ENCODE measurements at places on chromosomes 5 and 9. TPM values are rescaled to one million over a fixed set of nuclear protein-coding genes. Genes with fewer than 3 reads are reported as not detected.

PWWP2A gene
- 25.9 TPM for polyA plus RNA-seq

CHSY3 gene
- not detected for polyA plus RNA-seq

FAM221B gene
- not detected for polyA plus RNA-seq

ADCY2 gene
- polyA plus RNA-seq = not detected

RASGRF2 gene
- 9.8 TPM for polyA plus RNA-seq

CER1 gene
- polyA plus RNA-seq = not detected

ISL1 gene
- polyA plus RNA-seq = not detected

GRCh38 chr5:132489871-132490483, 596 bp downstream of the IRF1 start:
- DNase-seq = no peak
- H3K27ac ChIP-seq = peak overlapping the region; percentile 99

DNA sequence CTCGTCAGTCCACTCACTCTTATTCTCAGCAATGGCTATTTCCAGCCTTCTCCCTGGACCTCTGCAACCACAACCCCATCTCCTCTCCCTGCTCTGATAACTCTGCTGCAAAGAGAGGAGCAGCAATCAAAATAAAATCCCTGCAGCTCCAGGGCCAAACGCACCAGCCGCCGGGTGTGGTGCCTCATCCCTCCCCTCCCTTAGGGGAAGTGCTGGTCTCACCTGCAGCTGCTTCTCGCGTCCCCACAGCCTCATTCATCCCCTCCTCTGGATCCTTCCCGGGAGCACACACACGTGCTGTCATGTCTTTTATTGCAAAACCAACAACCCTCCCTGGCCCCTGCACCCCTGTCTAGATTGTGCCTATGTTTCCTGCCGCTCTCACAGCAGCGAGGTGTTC, 77.8 kb downstream of the TENT4A start:
- H3K27ac ChIP-seq = no peak overlapping the region
- no peak overlapping the region for H3K4me3 ChIP-seq
- no peaks in the 10 kb centered on the region for H3K4me1 ChIP-seq
- no peaks in the 10 kb centered on the region for H3K27me3 ChIP-seq
- no peaks in the 10 kb centered on the region for H3K36me3 ChIP-seq

DNA sequence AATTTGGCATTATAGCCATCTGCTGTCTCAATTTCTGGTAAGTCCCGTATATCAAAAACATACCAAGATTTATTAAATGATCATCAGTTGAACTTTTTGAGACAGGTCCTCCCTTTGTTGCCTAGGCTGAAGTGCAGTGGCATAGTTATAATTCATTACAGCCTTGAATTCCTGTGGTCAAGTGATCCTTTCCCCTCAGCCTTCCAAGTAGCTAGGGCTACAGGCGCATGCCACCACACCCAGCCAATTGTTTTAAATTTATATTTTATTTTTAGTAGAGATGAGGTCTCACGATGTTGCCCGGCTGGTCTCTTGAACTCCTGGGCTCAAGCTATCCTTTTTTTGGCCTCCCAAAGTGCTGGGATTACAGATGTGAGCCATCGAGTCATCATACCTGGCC, 418.9 kb downstream of the ARHGEF28 start:
- H3K27ac ChIP-seq = no peak overlapping the region
- no peak overlapping the region for H3K4me3 ChIP-seq
- no peaks in the 10 kb centered on the region for H3K4me1 ChIP-seq
- no peaks in the 10 kb centered on the region for H3K27me3 ChIP-seq
- H3K36me3 ChIP-seq = no peaks in the 10 kb centered on the region

DNA sequence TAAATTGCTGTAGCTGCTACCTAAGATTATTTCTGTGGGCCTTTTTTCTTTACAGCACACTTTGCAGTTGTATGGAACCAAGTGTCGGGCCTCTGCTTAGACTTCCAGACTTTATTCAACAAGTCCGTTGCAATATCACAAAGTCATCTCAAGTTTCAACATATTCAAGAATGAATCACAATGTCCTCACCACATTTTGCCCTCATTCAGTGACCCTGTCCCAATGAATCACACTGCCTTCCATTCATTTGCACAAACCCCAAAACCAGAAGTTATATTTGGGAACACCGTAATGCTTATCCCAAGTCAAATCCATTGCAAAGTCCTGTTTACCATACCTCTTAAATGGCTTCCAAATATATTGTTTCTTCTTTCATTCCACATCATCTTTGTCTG, 439.6 kb downstream of the CSNK1G3 start:
- H3K4me1 ChIP-seq = no peaks in the 10 kb centered on the region
- no peak overlapping the region for H3K4me3 ChIP-seq
- no peaks in the 10 kb centered on the region for H3K36me3 ChIP-seq
- no peak for DNase-seq

DNA sequence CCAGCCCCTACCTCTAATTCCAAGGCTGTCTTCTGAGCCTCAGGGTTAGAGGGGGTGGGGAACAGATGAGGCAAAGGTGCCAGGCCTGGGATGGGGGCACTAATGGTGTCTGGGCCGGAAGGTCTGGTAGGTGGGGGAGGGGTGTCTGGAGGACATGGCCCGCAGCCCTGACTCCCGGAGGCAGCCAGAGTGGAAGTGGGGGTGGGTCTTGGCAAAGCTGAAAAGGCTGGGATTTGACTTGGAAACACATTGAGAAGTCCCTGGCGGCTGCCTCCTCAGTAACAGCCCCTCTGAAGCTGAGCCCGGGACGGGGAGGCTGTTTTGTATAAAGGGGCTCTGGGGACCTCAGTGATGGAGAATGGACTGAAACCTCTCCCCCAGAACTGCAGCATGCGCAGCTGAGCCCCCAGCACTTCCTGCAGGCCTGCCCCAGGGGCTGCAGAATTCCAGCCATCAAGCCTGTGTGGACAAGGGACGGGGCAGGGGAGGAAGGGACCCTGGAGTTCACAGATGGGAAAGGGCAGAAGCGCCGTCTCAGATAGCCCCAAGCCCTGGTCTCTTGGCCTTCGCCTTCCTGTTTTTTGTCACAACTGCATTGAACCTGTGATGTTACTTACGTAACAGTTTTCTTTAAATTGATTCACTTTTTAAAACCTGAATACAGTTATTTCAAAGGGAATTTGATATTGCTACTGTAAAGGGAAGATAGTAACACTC, 49.3 kb upstream of the SYNPO start:
- no peaks in the 10 kb centered on the region for H3K4me1 ChIP-seq
- DNase-seq = no peak
- no peaks in the 10 kb centered on the region for H3K27me3 ChIP-seq
- no peak overlapping the region for H3K4me3 ChIP-seq
- H3K27ac ChIP-seq = no peak overlapping the region

GRCh38 chr9:16074963-16075362, 522.1 kb downstream of the CCDC171 start:
- no peak overlapping the region for H3K4me3 ChIP-seq
- no peaks in the 10 kb centered on the region for H3K27me3 ChIP-seq
- no peak overlapping the region for H3K27ac ChIP-seq
- H3K36me3 ChIP-seq = no peaks in the 10 kb centered on the region
- DNase-seq = no peak
- H3K4me1 ChIP-seq = no peaks in the 10 kb centered on the region

DNA sequence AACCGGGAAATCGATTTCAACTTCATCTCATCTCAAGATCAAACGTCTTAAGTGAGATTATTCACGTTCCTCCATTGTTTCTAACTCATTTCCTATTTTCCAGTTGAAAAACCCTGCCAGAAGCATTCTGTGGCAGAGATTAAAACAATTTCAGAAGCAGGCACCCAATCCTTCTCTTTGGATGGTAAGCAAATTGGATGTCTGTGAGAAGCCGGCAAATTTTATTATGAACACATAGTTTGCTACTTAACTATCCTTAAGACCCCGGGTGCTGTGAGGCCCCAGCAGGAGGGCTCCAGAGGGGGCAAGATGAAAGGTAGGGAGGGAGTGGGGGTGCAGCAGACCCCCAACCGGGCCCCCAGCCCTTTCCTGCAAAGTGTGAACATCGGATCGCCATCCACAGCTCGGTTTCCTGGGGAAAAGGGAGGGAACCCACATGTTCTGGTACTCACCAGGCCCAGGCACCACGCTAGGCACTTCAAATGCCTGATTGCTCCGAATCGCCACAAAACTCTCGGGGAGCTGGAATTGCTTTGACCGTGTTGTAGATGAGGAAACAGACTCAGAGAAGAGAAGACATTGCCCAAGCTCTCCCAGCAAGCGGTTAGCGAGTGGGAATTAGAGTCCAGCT, 167.1 kb upstream of the MVB12B start:
- H3K4me3 ChIP-seq = no peak overlapping the region
- no peaks in the 10 kb centered on the region for H3K27me3 ChIP-seq
- H3K36me3 ChIP-seq = no peaks in the 10 kb centered on the region

GRCh38 chr5:143338658-143339366, 64.7 kb downstream of the NR3C1 start:
- H3K36me3 ChIP-seq = no peaks in the 10 kb centered on the region
- H3K27ac ChIP-seq = no peak overlapping the region
- H3K27me3 ChIP-seq = no peaks in the 10 kb centered on the region
- no peaks in the 10 kb centered on the region for H3K4me1 ChIP-seq
- no peak overlapping the region for H3K4me3 ChIP-seq

DNA sequence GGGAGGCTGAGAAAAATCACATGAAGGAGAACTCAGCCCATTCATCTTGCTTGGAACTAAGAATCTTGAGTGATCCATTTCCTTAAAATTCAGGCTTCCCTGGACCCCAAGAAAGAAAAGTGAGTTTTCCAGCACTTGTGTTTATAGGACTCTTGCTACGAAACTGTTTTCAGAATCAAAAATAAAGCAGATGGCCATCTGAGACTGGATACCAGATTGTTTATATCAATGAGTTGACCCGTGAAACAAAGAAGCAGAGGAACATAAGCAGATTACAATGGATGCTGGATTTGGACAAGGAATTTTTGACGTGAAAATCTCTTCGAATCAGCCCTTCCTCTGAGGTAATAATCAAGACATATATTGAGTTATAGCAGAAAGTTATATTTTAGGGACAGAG, 223.2 kb downstream of the SYK start:
- no peak overlapping the region for H3K27ac ChIP-seq
- no peaks in the 10 kb centered on the region for H3K27me3 ChIP-seq
- H3K4me1 ChIP-seq = no peaks in the 10 kb centered on the region
- no peak overlapping the region for H3K4me3 ChIP-seq
- no peaks in the 10 kb centered on the region for H3K36me3 ChIP-seq

- no peak for DNase-seq
- H3K4me3 ChIP-seq = no peak overlapping the region
- no peaks in the 10 kb centered on the region for H3K4me1 ChIP-seq
- no peak overlapping the region for H3K27ac ChIP-seq
These were observed 355.7 kb downstream of the IZUMO3 start for GRCh38 chr9:24189986-24190385.

GRCh38 chr9:97721396-97721795, 24.3 kb upstream of the XPA start:
- H3K27ac ChIP-seq = no peak overlapping the region
- no peak for DNase-seq
- H3K4me3 ChIP-seq = no peak overlapping the region
- H3K4me1 ChIP-seq = no peaks in the 10 kb centered on the region
- no peaks in the 10 kb centered on the region for H3K36me3 ChIP-seq
- H3K27me3 ChIP-seq = no peaks in the 10 kb centered on the region

- H3K27me3 ChIP-seq = no peaks in the 10 kb centered on the region
- no peak for DNase-seq
- no peaks in the 10 kb centered on the region for H3K4me1 ChIP-seq
- H3K4me3 ChIP-seq = no peak overlapping the region
- no peak overlapping the region for H3K27ac ChIP-seq
These were observed 1209.3 kb upstream of the CDH6 start for GRCh38 chr5:29984156-29984540.

- H3K36me3 ChIP-seq = no peaks in the 10 kb centered on the region
- no peak for DNase-seq
These were observed 9.1 kb upstream of the RNF130 start for GRCh38 chr5:180080486-180081280.

- no peaks in the 10 kb centered on the region for H3K27me3 ChIP-seq
- no peak overlapping the region for H3K27ac ChIP-seq
- peak; percentile 46 for DNase-seq
- H3K36me3 ChIP-seq = no peaks in the 10 kb centered on the region
These were observed 27.5 kb downstream of the SPARC start for GRCh38 chr5:151659001-151659754.

GRCh38 chr5:74237571-74238145, 402.9 kb downstream of the ENC1 start:
- H3K27me3 ChIP-seq = peaks cover 6% of the 10 kb centered on the region
- no peaks in the 10 kb centered on the region for H3K4me1 ChIP-seq
- no peaks in the 10 kb centered on the region for H3K36me3 ChIP-seq
- DNase-seq = no peak

DNA sequence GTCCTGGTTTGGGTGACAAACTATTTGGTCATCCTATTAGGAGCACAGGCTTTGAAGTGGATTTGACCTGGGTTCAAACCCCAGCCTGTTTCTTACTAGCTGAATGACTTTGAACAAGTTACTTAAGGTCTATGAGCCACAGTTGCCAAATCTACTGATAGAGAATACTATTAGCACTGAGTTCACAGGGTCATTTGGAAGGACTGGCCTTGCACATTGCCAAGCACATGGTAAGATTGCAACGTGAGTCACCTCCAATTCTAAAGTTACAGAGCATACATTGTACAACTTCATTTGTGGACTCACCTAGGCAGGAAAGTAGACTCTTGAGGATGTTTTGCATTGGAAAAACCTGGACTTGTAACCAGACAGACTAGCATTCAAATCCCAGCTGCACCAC, 38.9 kb downstream of the MFAP3 start:
- no peaks in the 10 kb centered on the region for H3K36me3 ChIP-seq
- no peak overlapping the region for H3K27ac ChIP-seq
- H3K4me1 ChIP-seq = no peaks in the 10 kb centered on the region
- no peak for DNase-seq
- no peak overlapping the region for H3K4me3 ChIP-seq

- no peak overlapping the region for H3K4me3 ChIP-seq
- no peaks in the 10 kb centered on the region for H3K4me1 ChIP-seq
- H3K27me3 ChIP-seq = no peaks in the 10 kb centered on the region
- no peak for DNase-seq
These were observed 44.0 kb downstream of the C9orf85 start for GRCh38 chr9:71955300-71955915.

- no peak overlapping the region for H3K27ac ChIP-seq
- peaks cover 5% of the 10 kb centered on the region for H3K4me1 ChIP-seq
- DNase-seq = no peak
- no peak overlapping the region for H3K4me3 ChIP-seq
These were observed 1.6 kb upstream of the DNLZ start for GRCh38 chr9:136364942-136365774.

DNA sequence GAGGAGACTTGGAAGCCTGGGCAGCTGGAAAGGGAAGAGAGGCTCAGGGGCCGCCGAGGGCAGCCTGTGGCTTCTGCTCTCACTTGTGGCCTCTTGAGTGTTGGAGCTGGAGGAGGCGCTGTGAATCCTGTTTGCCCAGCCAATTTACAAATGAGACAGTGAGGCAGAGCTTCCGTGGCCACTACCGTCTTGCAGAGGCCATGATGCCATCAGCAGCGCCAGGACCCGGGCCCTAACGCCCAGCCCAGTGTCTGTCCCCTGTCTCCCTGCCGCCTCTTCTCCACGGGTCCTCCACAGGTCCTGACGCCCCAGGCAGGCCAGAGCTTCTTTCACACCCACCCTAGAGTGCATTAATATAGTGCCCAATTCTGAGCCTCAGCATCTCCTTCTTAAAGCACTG, 172.8 kb downstream of the GOLPH3 start:
- H3K4me1 ChIP-seq = no peaks in the 10 kb centered on the region
- H3K4me3 ChIP-seq = no peak overlapping the region
- no peak for DNase-seq

- no peak overlapping the region for H3K4me3 ChIP-seq
- H3K27ac ChIP-seq = no peak overlapping the region
- no peak for DNase-seq
- H3K27me3 ChIP-seq = no peaks in the 10 kb centered on the region
- no peaks in the 10 kb centered on the region for H3K4me1 ChIP-seq
- H3K36me3 ChIP-seq = peaks cover 12% of the 10 kb centered on the region
These were observed 195.7 kb downstream of the AOPEP start for GRCh38 chr9:94922098-94922607.
